ENCODE measurements at places on chromosomes 4 and X.

DNA sequence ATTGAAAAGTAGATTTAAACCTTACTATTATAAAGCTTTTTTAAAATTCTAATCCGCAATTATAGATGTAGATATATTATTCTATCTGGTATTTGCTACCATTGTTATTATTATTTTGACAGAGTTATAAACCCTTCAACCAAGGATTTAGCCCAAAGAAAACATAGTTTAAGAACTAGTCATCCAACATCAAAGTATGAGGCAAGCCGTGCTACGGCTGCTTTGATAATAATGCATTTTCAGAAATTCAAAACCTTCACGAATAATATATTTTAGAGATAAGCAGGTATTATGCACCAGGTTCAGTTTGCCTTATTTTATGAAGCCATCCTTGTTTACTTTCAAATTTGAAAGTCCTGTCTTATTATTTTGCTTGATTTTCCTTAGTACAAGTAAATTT lies 1501.7 kb downstream of the RAPGEF2 start:
- no peak for DNase-seq

DNA sequence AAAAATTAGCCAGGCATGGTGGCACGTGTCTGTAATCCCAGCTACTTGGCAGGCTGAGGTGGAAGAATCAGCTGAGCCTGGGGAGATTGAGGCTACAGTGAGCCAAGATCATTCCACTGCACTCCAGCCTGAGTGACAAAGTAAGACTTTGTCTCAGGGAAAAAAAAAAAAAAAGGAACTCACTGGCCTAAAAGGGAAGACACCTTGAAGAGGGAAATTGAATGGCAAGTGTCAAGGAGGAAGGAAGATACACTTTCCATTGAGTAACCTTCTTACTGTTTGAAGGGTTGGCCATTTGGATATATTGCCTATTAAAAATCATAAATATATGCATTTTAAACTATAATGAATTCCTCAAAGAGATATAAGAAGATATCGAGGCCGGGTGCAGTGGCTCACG lies 147.5 kb upstream of the FAM241A start:
- DNase-seq, result no peak

DNA sequence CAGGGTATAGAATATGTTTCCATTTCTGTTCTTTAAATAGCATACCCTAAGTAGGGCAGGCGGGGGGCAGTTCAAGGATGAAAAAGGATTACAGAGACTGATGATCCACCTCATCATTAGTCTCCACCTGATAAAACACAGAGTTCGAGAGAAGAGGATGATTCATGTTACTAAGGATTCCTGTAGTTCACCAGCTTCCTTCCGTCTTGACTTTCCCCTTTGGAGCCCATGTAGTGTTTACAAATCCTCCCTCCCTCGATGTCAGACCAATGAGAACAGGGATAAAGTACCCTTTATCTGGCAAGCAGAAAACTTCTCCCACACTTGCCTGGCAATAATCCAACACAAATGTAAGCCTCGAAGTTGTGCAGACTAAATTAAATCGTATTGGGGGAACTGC lies 526.3 kb upstream of the FAM241A start:
- DNase-seq, result no peak

DNA sequence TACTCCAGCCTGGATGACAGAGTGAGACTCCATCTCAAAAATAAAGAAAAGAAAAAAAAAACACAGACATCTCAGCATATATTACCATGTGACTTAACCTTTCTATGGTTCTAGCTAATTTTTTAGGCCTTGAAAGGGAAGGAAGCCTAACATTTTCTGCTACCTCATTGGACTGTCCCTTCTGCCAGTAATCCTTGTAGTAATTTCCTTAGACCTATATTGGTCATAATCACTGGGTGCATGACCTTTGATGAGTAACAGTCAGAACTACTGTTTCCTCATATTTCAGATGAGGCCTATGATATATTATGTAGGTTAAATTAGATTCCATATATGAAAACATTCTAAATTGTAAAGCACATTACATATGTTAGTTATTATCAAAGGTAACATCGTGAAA lies 9.6 kb downstream of the XIAP start:
- DNase-seq, result no peak

- no peak for DNase-seq
Measured at GRCh38 chr4:3682236-3683076, 83.7 kb upstream of the ADRA2C start.

DNA sequence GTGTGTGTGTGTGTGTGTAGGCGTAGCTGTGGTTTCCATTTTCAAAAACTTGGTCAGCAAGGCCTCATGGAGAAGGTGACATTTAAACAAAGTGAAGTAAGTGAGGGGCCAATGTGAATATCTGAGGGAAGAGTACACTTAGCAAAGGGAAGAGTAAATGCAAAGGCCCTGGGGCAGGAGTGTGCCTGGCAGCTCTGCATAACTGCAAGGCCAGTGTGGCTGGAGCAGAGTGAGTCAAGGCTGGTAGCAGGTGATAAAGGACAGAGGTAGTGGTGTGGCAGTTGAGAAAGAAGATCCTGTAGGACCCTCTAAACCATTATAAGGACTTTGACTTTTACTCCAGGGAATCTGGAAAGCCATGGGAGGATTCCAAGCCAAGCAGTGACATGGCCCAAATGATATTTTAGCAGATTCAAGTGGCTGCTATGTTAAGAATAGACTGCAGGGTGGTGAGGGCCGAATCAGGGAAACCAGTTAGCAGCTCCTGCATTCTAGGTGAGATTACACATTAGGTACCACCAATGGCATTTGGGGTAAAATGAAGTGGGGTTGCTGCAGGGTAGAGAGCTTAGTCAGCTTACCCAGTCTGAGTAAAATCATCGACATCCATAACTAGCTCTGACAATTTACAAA lies 5.9 kb upstream of the TBC1D1 start:
- DNase-seq, result no peak

- no peak for DNase-seq
Measured at GRCh38 chrX:41594634-41595033, 94.1 kb upstream of the GPR34 start.

- no peak for DNase-seq
Measured at GRCh38 chrX:130902446-130902782, 595 bp downstream of the ENOX2 start.

DNA sequence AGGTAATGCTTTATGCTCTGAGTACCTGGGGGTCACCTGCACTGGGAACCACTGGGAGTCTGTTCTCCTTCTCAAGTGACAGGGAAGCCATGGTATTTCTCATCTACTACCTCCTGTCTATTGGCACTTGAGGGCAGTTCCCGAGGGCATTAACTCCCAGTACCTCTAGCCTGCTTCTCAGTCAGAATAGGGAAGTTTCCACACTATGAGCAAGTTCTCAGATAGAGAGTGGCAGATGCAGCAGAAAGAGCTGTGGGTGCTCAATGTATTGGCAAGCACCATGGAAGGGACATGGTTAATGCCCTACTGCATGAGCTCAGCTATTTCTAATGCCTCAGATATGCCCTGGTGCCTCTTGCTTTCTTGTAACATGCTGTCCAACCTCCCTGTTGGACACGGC lies 74.1 kb downstream of the ANOS1 start:
- DNase-seq, result no peak

GRCh38 chr4:94939791-94940519 lies 182.2 kb downstream of the BMPR1B start:
- DNase-seq, result no peak

DNA sequence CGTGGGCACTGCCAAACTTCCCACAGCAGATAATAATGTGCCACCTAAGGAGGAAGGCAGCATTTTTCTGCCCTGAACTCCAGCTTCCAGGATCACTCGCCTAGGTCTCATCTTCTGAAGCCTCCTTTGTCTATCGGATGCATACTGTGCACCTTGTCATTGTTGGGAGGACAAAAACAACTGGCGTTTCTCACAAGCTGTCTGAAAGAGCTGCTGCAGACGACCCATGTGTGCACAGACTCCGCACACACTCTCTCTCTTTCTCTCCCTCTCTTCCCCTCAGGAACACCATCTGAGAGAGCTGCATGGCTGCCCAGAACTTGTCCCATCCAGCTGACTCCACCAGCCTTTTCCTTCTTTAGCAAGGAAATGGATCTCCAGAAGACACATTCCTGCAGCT lies 83.0 kb downstream of the MAML3 start:
- DNase-seq, result no peak

DNA sequence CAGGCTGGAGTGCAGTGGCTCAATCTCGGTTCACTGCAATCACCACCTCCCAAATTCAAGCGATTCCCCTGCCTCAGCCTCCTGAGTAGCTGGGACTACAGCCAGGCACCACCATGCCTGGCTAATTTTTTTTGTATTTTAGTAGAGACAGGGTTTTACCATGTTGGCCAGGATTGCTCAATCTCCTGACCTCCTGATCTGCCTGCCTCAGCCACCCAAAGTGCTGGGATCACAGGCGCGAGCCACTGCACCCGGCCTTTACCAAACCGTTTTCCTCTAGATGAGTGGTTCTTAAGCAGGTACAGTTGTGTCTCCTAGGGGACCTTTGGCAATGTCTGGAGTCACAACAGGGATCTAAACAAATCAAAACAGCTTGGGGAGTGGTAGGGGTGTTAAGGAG lies 11.6 kb downstream of the AMELX start:
- DNase-seq, result no peak

- no peak for DNase-seq
Measured at GRCh38 chr4:155342142-155342541, 34.6 kb downstream of the MAP9 start.

GRCh38 chr4:86608757-86609375 lies 14.8 kb downstream of the PTPN13 start:
- no peak for DNase-seq

GRCh38 chrX:130523460-130524394 lies 121.9 kb downstream of the RBMX2 start:
- DNase-seq, result no peak

DNA sequence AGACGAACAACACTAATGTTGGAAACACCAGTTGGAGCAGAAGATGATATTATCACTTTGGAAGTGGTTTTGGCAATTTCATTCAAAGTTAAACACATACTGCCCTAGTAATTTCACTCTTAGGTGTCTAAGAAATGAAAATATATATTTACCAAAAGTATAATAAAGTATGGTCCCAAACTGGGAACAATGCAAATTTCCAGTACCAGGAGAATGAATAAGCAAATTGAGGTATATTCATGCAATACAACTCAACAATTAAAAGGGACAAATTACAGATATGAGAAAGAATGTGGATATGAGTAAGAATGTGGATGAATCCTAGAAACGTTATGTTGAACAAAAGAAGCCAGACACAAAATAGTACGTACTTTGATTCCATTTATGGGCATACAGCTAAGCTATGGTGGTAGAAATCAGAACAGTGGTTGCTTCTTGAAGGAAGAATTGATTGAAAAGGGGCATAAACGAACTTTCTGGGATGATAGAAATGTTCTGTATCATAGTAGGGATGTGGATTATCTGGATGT lies 10.0 kb downstream of the ELMOD2 start:
- no peak for DNase-seq

GRCh38 chr4:22910200-22910599 lies 217.5 kb downstream of the GBA3 start:
- DNase-seq, result no peak

GRCh38 chr4:123562994-123563750 lies 166.6 kb downstream of the SPRY1 start:
- no peak for DNase-seq

- DNase-seq, result no peak
Measured at GRCh38 chr4:75327804-75328512, 186.2 kb downstream of the RCHY1 start.

All from stimulated activated CD4-positive, alpha-beta T cell treated with anti-CD3 and anti-CD28 coated beads, Interleukin-2, amount 100 ng/mL, for 48 hours (primary cell).